Foreskin fibroblast (primary cell): ENCODE measurements at places on chromosomes 5 and 9.

- no peak for DNase-seq
Measured at GRCh38 chr9:82682431-82682830, 380.5 kb downstream of the RASEF start.

DNA sequence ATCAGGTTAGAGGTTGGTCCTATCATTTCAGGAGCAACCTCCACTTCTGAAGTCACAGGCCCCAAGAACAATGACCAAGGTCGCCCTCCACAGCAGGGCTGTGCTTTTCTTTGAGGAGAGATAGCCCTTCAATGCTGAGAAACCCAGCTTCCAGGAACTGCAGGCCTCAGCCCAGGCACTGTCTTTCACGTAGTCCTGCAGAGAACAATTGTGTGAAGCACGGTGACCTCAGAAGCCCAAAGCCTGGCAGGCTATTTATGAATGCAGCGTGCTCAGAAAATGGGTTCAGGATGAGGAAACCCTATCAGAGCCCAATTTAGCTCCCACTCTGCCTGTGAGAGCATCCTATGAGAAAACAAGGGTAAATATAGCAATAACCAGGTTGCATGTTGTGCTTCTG, 388.3 kb downstream of the PLK2 start:
- no peak for DNase-seq

DNA sequence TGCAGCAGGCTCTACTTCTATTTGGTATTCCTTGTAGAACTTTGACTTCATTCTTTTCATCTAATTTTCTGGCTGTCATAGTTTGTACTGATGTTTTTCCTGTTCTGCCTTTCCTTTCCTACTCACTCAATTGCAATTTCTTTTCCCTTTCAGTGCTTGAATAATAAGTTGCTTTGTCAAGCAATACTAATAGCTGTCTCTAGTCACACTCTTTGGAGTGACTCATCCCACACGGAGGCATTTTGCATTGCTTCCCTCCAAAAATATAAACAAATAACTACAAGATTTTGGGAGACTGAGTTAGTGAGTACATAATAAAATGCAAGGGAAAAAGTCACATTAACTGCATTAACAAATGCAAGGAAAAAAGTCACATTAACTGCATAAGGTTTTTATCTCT, 465.9 kb downstream of the CDH9 start:
- DNase-seq: no peak

DNA sequence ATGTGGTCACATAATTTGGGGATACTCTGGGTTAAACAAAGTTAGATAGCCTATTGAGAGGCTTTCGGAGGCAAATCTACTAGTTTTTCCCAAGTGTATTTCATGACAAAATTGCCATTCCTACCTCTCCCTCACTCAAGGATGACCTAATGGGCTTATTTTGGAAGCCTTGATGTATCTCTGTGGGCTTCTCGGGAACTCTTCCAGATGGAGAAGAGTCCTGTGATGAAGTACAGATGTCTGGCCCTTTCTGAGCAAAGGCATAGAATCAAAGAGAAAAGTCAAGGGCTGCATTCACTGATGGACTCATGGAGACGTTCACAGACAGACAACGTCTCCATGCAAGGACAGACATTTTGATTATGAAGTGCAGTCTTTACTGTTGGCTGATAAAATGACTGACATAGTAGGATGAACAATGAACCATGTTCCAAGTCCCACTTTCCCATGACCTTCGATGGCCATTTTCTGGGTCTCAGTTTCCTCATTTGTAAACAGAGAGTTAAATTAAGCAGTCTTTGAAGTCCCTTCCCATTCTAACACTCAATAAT, 347.2 kb upstream of the CD180 start:
- peak; percentile 74 for DNase-seq

GRCh38 chr9:130627896-130628792, 36.2 kb upstream of the PRDM12 start:
- DNase-seq: no peak

DNA sequence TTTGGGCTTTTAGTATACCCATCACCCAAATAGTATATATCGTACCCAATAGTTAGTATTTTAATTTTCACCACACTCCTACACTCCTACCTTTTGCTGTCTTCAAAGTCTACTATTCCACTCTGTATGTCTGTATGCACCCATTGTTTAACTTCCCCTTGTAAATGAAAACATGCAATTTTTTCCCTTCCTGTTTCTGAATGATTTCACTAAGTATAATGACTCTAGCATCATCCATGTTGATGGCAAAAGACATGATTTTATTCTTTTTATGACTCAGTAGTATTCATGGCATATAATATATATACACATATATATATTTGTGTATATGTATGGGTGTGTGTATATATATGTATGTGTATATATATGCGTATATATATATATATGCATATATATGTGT, 63.1 kb upstream of the FAM174A start:
- no peak for DNase-seq

DNA sequence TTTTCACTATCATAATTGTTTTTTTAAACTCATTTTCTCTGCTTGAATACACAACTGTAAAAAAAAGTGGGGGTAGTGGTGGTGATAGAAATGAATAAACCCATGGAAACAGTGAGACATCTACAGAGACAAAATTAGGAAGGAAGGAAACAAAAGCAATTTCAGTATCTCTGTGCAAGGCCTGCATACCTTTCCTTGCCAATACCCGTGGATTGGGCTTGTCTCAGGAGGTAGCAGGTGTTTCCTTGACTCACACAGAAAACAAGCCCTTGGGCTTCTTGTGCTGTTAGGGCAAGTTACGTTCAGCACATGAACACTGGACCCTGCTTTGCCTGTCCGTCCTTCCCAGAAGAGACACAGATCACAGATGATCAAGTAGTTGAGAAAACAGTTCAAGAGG, 372.2 kb downstream of the ZSWIM6 start:
- DNase-seq: no peak

DNA sequence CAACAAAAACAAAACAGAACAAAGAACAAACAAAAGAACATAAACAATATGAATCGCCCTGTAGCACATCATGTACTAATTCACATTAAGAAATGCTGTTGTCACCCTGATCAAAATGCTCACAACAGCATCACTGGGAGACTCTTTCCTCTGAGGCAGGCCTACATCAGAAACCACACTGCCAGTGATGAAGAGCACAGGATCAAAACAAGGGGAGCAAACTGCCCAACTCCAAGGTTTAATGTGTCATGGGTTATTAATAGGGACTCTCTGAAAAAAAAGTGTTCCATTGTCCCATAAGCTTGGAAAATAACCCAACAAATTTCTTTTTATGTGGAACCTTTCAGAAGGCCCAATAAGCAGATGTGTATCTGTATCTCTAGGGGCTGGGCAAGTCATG, 74.2 kb downstream of the PTPN3 start:
- no peak for DNase-seq
